ENCODE measurements at places on chromosomes 1 and 21.

DNA sequence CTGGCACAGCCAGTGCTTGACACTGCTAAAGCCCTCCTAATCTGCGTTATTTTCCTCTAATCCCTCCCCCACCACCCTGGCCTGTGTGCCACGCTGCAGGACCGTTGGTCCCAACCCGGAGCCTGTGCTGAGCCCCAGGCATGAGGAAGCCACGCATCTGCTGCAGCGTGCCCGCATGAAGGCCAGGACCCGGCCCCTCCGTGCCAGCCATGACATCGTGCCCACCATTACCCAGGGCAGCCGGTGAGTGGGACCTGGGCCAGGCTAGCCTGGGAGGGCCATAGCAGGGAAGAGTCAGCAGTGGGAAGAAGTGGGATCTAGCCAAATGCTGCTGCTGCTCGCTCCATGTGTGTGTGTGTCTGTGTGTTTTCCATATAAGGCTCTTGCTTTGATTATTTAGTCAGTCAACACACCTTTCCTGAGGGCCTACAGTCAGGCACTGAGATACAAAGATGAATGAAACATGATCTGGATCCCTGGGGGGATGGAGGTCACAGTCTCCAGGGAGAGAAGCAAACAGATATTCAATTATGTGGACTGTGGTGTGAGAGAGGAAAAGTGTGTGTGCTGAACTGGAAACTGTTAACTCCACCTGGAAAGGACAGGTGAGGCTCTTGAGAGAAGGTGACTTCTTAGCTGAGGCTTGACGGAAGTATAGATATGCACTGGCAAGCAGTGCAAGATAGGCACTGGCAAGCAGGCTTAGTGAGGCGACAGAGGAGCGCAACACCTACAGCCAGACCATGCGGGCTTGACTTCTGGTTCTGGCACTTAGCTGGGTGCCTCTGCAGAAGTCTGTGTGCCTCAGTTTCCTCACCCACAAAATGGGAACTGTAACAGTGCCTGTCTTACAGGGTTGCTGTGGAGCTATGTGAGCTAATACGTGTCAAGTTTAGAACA is 15.9 kb downstream of the KIAA1614 start:
- DNase-seq = no peak

DNA sequence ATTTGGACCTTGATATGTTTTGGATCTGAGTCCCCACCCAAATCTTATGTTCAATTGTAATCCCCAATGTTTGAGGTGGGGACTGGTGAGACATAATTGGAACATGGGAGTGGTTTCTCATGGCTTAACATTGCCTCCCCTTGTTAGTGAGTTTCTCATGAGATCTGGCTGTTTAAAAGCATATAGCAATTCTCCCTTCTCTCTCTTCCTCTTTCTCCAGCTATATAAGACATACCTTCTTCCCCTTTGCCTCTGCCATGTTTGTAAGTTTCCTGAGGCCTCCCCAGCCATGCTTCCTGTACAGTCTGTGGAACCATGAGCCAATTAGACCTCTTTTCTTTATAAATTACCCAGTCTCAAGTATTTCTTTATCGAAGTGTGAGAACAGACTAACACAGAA is 692.4 kb downstream of the KCNT2 start:
- no peak for DNase-seq

DNA sequence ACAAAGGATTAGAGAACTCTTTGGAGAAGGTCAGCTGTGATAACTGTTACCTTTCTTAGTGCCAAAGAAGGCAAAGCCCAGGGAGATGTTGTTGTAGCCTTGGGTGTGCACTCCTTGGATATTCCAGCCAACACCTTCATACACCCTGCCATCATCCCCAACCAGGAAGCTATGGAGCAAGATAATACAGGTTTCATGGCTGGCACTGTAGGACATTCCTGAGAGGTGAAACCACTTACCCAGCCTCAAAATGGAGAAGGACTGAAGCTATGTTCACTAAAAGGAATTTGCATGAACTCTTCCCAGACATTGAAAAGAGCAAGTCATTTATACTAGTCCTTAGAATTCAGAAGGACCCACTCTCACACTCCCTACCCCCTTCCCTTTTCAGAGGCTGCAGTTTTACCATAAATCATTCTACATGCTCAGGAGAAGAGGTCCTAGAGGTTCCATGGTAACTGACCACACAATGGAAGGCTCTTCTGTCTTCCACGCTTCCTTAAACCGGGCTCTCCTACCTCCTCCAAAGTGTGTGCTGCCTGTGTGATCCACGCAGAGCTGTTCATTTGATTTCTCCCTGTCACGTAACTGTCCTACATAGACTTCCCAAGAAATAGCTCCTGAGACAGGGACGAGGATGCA is 5.5 kb downstream of the PGLYRP4 start:
- no peak for DNase-seq

- DNase-seq = no peak
Measured at GRCh38 chr1:52195161-52195560, 53.3 kb downstream of the ZFYVE9 start.

GRCh38 chr21:44425895-44426662 is 29.2 kb upstream of the LRRC3 start:
- DNase-seq = no peak

GRCh38 chr1:52288286-52288685 is 77.7 kb downstream of the CC2D1B start:
- no peak for DNase-seq

GRCh38 chr1:234096161-234096770 is 191.8 kb downstream of the SLC35F3 start:
- no peak for DNase-seq

- no peak for DNase-seq
Measured at GRCh38 chr1:65316233-65316632, 6.9 kb downstream of the DNAJC6 start.

- DNase-seq = no peak
Measured at GRCh38 chr1:59169703-59170102, 127.2 kb upstream of the FGGY start.

- no peak for DNase-seq
Measured at GRCh38 chr1:236706183-236706582, 19.9 kb downstream of the ACTN2 start.

DNA sequence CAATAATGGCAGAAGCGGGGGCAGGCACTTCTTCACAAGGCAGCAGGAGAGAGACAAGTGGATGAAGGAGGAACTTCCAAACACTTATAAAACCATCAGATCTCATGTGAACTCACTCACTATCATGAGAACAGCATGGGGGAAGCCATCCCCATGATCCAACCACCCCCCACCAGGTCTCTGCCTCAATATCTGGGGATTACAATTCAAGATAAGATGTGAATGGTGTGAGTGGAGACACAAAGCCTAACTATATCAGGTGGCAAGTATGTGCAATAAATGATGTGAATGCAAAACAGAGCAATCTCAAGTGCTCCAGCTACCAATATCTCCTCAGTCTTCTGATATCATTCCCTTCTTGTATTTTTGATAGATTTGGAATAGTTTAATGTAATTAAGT is 12.4 kb downstream of the CFHR2 start:
- no peak for DNase-seq

DNA sequence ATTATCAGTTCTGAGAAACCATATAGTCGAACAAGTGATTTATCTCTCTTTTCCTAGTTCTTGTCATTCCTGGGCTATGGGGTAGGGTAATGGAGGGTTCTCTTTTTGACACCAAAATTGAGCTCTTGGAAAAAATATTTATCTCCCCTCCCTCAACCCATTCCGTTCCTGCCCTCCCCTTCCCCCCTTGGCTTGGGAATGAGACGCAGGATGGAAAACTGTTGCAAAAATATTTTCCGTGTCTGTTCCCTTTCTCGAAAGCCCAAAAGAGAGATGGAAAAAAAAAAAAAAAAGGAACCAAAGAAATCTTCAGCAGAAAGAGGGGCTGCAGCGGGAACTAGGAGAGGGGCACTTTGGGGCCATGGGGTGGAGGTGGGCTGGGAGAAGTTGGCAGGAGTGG is 766 bp downstream of the ATP2B4 start:
- DNase-seq = no peak

DNA sequence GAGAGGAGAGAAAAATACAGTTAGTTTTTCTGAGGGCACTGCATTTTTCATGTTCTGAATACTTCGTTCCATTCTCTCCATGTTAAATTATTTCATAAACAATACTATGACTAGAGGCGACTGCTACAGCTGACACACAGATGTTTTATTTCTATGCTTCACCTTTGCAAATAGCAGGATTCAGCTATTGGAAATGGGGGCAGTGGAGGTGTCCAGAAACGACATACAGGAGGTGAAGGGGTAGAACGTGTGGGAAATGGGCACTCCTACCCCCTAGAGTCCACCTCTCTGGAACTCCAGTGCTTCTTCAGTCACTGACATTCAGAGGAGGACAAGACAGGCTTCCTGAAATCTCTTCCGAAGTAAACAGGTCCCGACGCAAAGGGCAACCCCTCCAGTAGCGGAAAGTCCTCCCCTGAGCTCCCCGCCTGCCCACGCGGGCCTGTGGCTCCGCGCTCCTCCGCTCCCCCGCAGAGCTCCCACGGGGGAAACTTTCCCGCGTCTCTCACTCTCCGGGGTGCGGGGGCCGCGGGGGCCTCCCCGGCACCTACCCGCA is 480 bp downstream of the DPYD start:
- DNase-seq = no peak

- no peak for DNase-seq
Measured at GRCh38 chr1:9559673-9560072, 20.4 kb downstream of the SLC25A33 start.

DNA sequence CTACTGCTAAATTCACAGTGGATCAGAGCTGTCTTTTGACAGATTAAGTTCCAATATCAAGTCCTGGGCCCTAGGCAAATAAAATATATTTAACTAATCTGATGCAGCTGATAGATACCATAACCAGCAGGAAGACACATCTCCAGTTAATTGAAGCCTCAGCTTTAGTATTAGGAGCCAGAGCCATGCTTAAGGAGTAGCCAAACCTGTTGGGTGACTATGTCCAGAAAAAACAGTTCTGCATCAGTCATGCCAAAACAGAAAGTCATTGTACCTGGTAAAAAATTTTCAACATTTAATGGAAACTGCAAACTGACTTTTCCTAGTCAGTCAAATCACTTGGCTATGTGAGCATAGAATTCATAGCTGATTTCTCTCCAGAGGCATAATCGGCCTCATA is 200.5 kb upstream of the RUNX1 start:
- DNase-seq = no peak

DNA sequence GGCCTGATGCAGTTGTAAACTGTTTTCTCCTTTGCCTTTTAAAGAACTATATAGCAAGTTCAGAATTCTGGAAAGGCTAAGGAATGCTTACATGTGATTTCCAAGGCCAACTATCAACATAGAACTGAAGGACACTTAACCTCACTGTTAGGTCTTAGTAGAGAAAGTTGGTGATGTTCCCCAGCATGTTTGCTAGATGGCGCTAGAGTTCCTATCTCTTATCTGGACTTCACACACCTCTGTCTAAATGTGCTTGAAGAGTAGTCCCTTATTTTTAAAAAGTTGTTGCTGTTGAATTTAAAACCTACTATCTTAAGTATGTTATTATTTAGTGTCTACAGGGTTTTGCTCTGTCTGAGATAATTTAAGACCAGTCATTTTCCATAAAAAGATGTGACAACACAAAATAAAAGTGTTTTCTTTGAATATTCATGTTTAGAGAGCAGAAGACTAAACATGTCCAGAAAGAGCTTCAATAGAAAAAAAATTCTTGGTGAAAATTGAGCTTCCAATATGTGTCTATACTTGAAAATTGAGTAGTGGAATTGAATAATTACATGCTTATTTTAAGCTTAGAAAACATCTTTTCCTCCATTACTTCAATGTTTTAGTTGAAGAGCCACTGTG is 237.3 kb downstream of the S1PR1 start:
- no peak for DNase-seq

DNA sequence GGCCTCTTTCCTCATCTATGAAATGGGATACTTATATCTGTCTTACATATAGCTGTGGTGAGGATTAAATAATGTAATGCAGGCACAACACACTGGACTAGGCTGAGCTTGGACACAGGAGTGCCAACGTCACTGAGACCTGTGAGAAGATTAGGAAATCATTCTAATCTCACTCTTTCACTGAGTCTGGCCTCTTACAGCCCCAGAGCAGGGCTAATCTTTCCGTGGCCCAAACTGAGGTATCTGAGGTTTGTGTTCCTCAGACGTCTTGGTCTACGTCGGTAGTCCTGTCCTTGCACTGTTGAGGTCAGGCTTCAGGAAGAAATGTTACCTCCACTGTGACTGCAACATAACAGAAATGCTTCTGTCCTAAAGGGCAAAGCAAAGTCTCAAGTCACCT is 22.6 kb upstream of the A3GALT2 start:
- DNase-seq = no peak

DNA sequence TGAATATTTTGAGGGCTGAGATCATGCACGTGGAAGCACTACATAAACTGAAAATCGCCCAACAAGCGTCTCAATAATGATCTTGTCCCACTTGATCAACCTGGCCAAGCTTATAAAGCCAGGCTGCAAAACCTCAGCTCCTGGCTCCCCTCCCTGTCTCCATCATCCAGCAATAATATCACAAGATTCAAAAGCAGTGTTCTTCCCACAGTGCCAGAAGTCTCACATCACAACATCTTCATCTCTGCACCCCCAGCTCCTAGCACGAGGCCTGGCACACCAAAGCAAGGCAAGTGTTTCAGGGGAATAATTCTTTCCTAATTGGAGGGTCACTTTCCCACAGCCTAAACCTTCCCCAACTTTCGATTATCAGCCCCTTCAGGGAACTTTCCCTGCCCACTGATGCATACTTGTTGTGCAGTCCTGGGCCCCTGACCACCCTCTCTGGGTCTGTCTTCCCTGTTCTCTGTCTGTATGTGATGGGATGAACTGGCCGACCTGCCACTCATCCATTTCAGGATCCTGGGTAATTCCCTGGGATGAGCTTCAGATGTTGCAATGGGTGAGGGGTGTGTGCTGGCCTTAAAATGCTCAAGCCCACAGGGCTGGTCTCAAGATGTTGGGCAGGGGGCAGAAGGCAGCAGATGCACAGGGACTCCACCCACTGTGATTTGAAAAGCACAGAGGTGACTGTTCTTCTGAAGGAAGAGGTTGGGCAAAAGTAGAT is 129.0 kb downstream of the DMRTB1 start:
- no peak for DNase-seq

GRCh38 chr1:125066385-125066784 is 3881.6 kb downstream of the SRGAP2C start:
- DNase-seq = no peak

GRCh38 chr1:221939607-221940006 is 197.7 kb upstream of the DUSP10 start:
- DNase-seq = no peak
